ENCODE measurements at places on chromosomes 7 and 10. TPM values are rescaled to one million over a fixed set of nuclear protein-coding genes. Genes with fewer than 3 reads are reported as not detected.

DNA sequence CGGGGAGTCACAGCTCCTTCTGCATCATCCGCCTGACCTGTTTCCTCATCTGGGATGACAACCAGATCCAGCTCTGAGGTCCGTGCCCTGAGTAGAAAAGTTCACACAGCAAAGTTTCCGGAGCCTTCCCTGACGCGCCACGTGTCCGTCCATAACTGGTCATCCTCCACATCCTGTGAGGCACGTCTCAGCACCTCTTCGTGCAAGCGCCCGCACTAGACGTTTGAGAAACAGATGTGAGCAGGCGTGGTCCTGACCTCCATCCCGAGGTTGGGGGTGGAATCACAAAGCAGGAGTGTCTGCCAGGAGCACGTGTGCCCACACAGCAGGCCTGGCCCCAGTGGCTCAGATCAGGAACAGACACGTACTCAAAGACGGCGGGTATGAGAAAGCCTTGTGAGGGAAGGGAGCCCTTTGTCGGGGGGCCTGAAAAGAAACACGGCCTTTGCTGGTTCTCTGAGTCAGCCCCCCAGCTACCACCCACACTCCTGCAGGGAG is 520.8 kb downstream of the DNAJB6 start:
- DNase-seq, result no peak
- no peaks in the 10 kb centered on the region for H3K36me3 ChIP-seq
- H3K4me3 ChIP-seq, result no peak overlapping the region
- no peaks in the 10 kb centered on the region for H3K4me1 ChIP-seq

DNA sequence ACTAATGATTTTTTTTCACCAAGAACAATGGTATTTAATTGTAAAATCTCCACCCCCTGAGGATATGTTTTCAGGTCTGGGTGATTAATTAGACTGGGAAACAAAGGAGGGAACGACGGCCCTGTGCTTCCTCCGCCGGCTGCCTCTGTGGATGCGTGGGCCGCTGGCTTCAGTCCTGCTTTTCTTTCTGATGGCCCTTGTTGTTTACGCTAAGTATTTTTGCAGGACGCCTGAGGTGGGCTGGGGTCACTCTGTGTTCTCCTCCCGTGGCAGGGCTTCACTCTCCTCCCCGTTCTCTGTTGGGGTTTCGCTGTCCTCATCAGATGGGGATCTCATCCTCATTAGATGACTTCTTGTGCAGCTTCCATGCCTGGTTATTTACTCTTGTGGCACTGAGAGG is 5.2 kb upstream of the ACBD5 start:
- no peak overlapping the region for H3K27ac ChIP-seq
- peaks cover 8% of the 10 kb centered on the region for H3K4me1 ChIP-seq
- DNase-seq, result no peak

- H3K27ac ChIP-seq, result no peak overlapping the region
- no peaks in the 10 kb centered on the region for H3K36me3 ChIP-seq
- no peak for DNase-seq
- H3K4me1 ChIP-seq, result no peaks in the 10 kb centered on the region
- no peaks in the 10 kb centered on the region for H3K27me3 ChIP-seq
These were observed 28.2 kb upstream of the TLL2 start for GRCh38 chr10:96541921-96542320.

GRCh38 chr7:86914551-86914950 is 144.9 kb downstream of the ELAPOR2 start:
- H3K4me3 ChIP-seq, result no peak overlapping the region
- H3K27me3 ChIP-seq, result no peaks in the 10 kb centered on the region
- no peaks in the 10 kb centered on the region for H3K4me1 ChIP-seq
- H3K27ac ChIP-seq, result no peak overlapping the region

- no peak overlapping the region for H3K4me3 ChIP-seq
- H3K4me1 ChIP-seq, result no peaks in the 10 kb centered on the region
- H3K27me3 ChIP-seq, result no peaks in the 10 kb centered on the region
- no peak overlapping the region for H3K27ac ChIP-seq
These were observed 26.4 kb downstream of the FBXW4 start for GRCh38 chr10:101668566-101668965.

- no peak overlapping the region for H3K27ac ChIP-seq
- DNase-seq, result no peak
- H3K4me1 ChIP-seq, result no peaks in the 10 kb centered on the region
These were observed 96.0 kb upstream of the TMEM168 start for GRCh38 chr7:112886208-112886607.

DNA sequence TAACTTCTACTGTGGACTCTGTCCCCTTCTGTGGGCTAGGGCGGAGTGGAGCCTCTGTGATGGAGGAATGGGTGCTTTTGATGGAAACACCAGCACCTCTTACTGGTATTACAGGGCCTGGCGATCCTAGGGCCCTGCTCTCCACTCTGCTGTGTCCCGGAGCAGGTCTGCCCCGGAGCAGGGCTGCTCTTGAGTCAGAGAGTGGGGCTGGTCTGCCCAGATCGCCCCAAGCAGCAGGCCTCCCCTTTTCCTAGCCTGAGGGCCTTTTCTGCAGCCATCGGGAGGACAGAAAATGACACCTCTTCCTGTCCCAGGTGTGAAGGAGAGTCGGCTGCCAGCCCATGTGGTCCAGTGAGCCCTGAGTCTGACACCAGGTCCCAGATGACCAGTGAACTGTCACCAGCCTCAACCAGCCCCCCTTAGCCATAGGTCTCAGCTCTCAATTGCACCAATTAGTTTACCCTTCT is 1.4 kb downstream of the ZNF282 start:
- H3K27me3 ChIP-seq, result no peaks in the 10 kb centered on the region
- H3K27ac ChIP-seq, result peak overlapping the region; percentile 97
- peak overlapping the region; percentile 73 for H3K4me3 ChIP-seq
- H3K36me3 ChIP-seq, result peaks cover 12% of the 10 kb centered on the region

DNA sequence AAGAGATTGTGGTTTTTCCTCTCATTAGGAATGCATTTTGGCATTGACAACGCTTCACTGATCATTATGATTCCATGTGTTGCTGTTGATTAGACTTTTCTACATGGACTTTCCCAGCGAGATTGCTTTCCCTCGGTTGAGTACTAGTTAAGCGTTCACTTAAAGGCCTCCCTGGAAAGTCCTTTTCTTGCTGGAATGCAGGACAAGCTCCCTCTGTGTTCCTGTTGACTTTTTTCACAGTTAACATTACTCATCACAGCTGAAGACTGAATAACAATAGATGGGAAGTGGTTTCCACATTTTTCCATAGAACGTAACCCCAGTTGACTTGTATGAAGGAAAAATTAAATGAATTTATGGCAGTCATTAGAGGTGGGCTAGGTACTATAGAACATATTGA is 2.6 kb upstream of the CAV1 start:
- no peak overlapping the region for H3K27ac ChIP-seq
- H3K36me3 ChIP-seq, result no peaks in the 10 kb centered on the region
- DNase-seq, result no peak
- H3K27me3 ChIP-seq, result peaks cover 23% of the 10 kb centered on the region
- no peak overlapping the region for H3K4me3 ChIP-seq

GRCh38 chr7:96637522-96637921 is 72.1 kb downstream of the SEM1 start:
- DNase-seq, result no peak
- no peak overlapping the region for H3K27ac ChIP-seq
- H3K27me3 ChIP-seq, result no peaks in the 10 kb centered on the region
- H3K4me1 ChIP-seq, result no peaks in the 10 kb centered on the region
- no peak overlapping the region for H3K4me3 ChIP-seq

- DNase-seq, result no peak
- no peaks in the 10 kb centered on the region for H3K4me1 ChIP-seq
- no peaks in the 10 kb centered on the region for H3K27me3 ChIP-seq
- no peaks in the 10 kb centered on the region for H3K36me3 ChIP-seq
- no peak overlapping the region for H3K27ac ChIP-seq
These were observed 8.5 kb upstream of the HK1 start for GRCh38 chr10:69269761-69270160.

The GPER1 gene
- total RNA-seq, result 5.7 TPM

The PTPRZ1 gene
- 0.35 TPM for total RNA-seq
